ENCODE measurements at places on chromosomes 1 and 21.
A peak's percentile ranks its signal among the peaks of the same experiment; 100 is the strongest.

- DNase-seq, result no peak
Measured at GRCh38 chr1:65792669-65793358, at the start of gene PDE4B. PDE4B (plus strand) TSS chr1:65792895.

- no peak for DNase-seq
Measured at GRCh38 chr1:180691322-180691913, 59.6 kb downstream of the XPR1 start.

DNA sequence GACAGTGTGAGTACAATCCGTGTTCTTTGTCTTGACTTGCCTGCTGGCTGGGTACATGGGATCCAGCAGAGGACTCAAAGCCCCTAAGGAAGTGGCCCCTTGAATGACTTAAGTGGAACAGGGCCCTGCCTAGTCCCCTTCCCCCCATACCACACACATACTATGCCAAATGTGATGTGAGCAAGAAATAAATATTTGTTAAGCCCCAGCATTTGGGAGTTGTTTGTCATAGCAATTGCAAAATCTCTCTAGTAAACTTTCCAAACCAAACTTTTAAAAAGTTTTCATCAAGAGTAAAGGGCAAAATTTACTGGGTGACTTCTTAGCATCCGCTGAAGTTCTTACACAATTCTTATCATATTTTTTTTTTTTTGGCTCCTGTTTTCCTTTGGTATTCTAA, 32.5 kb upstream of the CACHD1 start:
- no peak for DNase-seq

DNA sequence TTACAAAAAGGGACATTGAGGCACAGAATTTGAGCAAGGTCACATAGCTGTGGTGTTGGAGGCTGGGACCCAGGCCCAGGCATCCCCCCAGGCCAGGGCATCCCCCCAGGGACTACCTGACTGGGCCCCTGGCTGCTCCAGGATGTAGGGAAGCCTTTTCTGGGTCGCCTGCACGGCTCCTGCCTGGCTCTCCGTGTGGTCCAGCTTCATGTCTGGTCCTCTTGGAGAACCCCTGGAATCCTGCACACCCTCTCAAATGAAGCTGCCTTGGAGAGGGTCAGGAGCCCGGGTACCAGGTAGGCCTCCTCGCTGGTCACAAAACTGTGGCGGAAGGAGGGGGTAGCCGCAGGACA, 919 bp upstream of the CELSR2 start:
- DNase-seq, result no peak

GRCh38 chr1:236099355-236099974, 34.6 kb upstream of the NID1 start:
- no peak for DNase-seq

DNA sequence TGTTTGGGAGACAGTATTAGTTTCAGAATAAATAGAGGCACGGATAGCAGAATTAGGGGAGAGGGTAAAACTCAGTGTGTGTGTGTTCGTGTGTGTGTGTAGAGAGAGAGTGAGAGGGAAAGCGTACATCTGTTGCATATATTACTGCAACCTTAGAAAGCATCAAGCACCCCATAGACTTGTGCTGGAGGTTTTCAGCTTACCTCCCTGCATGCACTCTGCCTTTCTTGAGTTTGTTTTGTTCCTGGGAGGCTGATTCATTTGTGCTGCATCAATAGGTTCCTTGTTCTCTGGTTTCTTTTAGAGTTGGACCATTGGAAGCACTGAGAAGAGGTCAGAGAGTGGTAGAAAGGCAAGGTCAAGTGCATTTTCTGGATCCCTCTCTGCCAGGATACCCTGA, 104.4 kb upstream of the KCNK1 start:
- no peak for DNase-seq

DNA sequence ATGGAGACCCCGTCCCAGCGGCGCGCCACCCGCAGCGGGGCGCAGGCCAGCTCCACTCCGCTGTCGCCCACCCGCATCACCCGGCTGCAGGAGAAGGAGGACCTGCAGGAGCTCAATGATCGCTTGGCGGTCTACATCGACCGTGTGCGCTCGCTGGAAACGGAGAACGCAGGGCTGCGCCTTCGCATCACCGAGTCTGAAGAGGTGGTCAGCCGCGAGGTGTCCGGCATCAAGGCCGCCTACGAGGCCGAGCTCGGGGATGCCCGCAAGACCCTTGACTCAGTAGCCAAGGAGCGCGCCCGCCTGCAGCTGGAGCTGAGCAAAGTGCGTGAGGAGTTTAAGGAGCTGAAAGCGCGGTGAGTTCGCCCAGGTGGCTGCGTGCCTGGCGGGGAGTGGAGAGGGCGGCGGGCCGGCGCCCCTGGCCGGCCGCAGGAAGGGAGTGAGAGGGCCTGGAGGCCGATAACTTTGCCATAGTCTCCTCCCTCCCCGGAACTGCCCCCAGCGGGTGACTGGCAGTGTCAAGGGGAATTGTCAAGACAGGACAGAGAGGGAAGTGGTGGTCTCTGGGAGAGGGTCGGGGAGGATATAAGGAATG, 505 bp downstream of the LMNA start:
- DNase-seq, result no peak

GRCh38 chr21:29384683-29385359, 86.1 kb downstream of the BACH1 start:
- DNase-seq, result no peak

DNA sequence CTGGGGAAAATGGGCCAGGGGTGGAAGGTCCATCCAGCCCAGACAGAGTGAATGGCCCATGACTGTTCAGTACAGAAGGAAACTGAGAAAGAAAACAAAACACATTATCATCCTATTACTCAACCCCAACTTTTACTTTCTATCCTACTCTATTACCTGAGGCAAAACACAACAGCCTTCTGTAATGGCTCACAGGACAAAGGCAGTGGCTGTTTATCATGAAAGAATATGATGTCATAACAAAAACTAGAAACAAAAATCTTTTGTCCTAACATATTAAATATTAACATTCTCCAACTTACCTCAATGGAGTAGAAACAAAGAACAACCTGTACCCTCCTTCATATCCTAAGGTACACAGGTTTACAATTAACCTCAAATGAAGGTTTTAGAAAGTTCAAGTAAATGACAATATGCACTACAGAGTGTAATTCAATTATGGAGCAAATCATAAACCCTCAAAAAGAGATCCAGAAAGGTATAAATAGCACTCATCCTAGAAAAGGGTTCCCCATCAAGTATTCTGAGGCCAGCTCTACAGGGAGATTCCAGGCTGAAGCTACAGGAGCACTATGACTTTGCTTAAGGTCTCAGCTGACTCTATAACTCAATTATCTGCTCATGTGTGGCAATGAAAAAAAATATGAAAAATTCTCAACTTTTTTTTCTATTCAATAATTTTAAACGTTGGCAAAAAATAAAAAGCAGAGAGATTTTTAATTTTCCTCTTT, 15.1 kb downstream of the ELK4 start:
- no peak for DNase-seq

GRCh38 chr1:216779686-216780085, 56.5 kb upstream of the ESRRG start:
- DNase-seq, result no peak

DNA sequence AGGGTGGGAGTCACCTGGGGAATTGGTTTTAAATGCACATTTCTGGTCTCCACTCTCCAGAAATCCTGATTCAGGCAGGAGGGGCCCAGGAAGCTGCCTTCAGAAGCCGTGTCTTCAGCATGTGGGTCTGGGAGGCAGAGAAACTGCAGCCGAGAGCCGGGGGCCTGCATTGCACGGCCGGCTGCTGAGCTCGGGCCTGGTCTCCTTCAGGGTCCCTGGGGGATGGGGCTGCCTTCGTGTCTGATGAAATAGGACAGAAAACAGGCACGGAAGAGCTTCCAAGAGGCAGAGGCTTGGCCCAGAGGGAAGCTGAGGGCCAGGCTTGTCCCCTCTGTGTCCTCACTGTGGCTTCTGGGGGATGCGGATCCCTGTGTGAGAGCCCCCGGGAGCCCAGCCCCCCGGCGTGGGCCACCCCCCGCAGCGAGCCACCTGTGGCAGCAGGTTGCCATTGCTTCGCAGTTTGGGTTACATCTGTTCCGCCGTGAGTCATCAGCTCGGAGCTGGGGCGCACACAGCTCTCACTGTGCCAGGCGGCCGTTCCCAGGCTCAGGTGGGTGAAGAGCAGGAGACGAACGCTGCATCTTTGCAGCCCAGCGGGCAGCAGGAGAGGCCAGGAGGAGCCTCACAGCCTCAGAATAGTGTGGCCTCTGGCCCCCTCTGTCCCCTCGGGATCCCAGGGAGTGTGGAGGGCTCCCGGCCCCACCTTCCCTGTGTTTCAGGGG, 72.4 kb downstream of the AJAP1 start:
- DNase-seq, result no peak

DNA sequence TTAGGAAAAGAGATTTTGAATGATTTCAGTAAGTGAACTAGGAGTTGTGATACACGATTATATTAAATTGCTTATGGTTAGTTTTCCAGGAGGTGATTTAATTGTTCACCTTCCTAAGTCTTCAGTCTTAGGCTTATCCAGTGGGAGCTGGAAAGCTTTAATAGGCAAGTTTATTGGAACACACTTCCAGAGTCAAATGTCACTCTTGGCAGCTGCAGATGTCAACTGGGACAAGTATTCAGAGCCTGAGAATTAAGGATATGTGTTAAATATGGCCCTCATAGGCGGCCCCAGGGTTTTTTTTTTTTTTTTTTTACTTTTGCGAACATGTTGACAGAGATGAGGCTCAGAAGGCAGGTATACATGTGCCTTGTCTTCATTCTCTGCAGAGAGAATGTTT, 29.2 kb downstream of the UCK2 start:
- DNase-seq, result no peak

- no peak for DNase-seq
Measured at GRCh38 chr21:46216132-46216747, 12.3 kb downstream of the LSS start.

DNA sequence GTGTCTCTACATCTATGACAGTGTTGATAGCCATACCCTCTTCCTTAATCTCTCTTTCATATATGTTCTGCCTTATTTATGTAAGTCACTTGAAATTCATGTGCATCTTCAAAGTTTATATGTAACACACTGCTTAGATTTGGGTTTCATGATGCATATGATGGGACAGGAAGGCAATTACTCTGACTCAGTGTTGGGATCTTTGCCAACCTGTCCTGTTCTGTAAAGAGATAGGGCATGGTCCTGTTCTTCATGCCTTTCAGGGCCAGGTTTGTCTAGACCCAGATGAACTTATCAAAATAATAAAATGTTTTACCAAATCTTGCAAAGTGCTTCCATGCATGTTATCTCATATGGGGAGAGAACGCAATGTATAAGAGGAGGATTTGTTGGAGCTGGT, 69.5 kb downstream of the TMPRSS15 start:
- no peak for DNase-seq

DNA sequence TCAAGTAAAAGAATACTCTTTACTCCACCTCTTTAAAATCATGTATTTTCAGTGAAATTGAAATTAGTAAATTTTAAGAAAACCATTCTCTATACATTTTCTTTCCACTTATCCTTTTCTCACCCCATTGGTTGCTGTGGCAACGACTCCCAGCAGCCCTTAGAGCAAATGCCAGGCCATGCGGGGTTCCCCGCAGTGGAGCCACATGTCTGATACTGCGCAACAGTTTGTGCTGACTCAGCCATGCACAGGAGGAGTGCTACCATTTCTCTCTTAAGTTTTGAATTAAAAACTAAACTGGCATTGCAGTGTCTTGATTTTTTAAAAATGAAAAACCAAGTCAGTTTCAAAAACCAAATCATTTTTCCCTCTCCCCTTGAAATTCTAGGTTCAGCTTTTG, 214.1 kb upstream of the L1TD1 start:
- no peak for DNase-seq

GRCh38 chr1:11929849-11930248, 3.6 kb upstream of the KIAA2013 start:
- DNase-seq, result no peak

GRCh38 chr1:43205671-43206070, 33.5 kb downstream of the CFAP57 start:
- DNase-seq, result no peak

DNA sequence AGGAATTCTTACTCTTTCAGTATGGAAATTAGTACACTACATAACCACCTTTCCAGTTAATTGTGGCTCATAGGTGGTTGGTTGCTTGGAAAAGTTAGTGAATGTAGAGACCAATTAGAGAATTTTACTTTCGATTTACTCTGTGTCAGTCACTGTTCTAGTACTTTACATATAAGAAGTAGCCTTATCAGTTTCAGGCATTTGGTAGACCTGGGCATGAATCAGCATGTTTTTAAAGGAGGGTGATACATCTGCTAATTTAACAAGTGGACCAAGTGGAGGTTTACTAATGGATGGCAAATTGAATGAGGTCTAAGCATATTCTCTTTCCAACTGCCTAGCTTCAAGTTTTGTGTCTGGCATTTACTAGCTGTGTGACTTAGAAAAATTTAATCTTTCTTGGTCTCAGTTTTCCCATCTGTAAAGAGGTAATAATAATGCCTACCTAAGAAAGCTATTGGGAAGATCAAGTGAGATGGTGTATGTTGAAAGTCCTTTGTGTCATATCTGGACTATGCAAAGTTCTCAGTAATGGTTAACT, 1158.6 kb downstream of the PLA2G4A start:
- DNase-seq, result no peak

DNA sequence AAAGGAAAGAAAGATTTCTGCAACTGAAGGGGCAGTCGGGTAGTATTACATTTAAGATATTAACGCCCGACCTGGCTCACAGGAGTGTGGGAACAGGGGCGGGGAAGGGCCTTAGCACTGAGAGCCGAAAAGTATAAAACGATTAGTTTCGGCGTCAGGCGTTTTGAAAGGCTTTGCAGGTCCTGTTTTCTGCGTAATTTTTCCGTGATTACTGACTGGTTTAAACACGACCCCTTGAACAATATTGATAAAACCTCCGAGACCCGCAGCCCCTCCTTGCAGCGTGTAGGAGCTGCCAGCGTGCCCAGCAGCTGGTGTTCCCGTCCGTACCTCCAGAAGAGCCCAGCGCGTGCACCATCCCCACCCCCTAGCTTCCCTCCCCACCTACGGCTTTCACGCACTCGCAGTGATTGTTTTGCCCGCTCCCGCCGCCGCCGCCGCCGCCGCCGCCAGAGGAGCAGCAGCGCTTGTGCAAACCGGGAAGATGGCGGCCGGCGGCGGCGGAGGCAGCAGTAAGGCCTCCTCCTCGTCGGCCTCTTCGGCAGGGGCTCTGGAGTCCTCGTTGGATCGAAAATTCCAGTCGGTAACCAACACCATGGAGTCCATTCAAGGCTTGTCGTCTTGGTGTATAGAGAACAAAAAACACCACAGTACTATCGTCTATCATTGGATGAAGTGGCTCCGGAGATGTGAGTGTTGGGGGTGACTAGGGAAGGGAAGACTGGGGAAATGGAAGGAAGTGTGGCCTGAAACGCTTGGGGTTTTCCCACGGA, 470 bp downstream of the RPRD2 start:
- DNase-seq, result peak; percentile 78

- no peak for DNase-seq
Measured at GRCh38 chr1:22250724-22251123, 107.8 kb upstream of the WNT4 start.

GRCh38 chr1:103129796-103130195, 21.5 kb upstream of the COL11A1 start:
- DNase-seq, result no peak

DNA sequence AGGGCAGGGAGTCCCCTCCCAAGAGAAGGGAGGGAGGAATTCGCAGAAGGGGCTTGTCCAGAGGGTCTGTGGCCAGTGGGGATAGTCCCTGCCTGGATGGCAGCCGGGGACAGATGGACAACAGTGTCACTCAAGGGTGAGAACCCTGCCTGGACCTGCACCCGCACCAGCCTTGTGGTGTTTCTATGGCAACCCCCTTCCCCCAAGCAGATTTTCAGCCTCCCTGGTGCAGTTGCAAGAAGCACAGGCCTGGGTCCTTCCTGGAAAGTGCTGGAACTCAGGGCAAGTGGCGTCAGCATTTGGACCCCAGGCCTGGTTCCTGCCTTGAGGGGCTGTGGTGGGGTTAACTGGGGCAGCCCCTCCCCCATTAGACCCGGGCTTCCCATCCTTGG, 83.8 kb upstream of the ACTL8 start:
- DNase-seq, result no peak
